NCI-H1417 treated with DMSO at 0.1 percent for 48 hours (cell line): ENCODE measurements at places on chromosomes 2 and 18.

GRCh38 chr18:59624369-59624765 is 72.9 kb downstream of the CCBE1 start:
- no peak for DNase-seq

- no peak for DNase-seq
These were observed 2.0 kb downstream of the ABHD3 start for GRCh38 chr18:21702602-21703001.

- DNase-seq: no peak
These were observed 265.1 kb downstream of the NCKAP5 start for GRCh38 chr2:133303150-133303549.

GRCh38 chr2:215022418-215022817 is 116.0 kb downstream of the ABCA12 start:
- DNase-seq: no peak

- no peak for DNase-seq
These were observed 24.7 kb downstream of the IL1B start for GRCh38 chr2:112811841-112812306.

DNA sequence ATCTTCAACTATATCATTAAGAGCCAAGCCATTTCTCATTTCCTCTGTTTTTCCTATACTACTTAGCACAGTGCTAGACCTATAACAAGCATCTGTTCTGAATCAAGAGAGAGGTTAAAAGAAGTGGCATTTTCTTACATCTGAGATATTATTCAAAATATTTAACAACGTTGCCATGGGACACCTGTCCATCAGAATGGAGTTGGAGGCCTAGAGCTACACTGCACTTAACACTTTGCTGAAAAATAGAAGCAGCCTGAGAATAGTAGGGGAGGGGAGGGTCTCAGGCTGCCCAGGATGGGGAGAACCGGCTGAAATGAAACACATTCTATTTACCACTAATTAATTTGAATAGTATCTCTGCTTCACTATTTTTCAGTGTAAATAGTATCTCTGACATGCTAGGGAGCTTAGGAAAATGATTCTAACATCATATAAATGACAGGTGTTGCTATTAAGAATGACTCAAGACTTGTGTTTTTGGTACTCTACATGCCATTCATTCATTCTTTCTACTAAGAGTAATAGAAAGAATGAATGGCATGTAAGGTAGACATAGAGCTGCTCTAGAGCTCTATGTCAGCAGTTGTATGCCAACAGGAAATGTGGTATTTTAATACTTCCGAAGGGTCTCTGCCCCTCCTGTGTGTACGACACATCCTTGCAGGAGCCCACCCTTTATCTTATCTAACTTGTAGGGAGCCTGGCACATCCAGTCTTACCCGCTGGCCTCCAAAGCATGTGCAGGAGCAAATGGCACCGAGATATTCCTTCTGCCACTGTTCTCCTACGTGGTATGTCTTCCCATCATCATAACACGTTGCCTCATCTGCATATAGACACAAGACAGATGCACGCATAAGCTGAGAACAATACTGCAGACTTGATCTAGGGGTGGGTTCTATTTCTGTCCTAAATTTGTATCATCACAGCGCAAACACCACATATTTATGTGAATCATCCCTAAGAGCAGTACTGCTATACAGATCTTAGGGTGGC is 52.6 kb downstream of the ATIC start:
- no peak for DNase-seq

DNA sequence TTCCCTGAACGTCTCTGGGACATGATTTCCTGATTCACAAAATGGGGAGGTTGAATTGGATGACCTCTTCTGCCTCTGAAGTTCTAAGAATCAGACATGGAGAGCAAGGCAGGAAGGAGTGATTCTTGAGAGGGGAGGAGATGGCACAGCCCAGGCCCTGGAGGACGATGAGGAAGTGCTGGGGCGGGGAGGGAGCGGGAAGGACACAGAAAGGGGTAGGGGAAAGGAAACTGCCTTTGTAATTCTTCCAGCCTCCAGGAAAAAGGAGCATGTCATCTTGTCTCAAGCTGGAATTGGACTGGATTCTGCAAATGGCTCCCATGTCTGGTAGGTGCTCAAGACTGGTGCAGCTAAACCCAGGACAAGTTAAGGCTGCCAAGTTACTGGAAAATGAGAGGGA is 97.0 kb upstream of the NCK2 start:
- no peak for DNase-seq

DNA sequence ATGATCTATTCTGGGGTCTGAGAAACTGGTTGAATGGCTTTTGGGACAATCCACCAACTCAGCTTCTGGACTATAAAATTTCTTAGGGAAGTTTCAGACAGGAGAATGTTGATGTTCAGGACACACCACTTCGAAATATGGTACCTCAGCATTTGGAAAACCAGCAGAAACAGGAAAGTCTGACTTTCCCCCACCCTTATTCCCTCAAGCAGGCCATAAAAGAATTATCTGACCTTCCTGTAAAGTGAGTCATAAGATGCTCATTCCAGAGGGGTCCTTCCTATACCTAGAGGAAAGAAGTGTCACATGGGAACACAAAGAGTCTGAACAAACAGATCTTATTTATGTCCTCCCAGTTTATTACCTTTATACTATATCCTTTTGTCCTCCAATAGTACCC is 415.0 kb downstream of the CPS1 start:
- DNase-seq: no peak

GRCh38 chr2:71510196-71510807 is 56.9 kb downstream of the DYSF start:
- DNase-seq: no peak

GRCh38 chr18:2958819-2959298 is 54.1 kb downstream of the LPIN2 start:
- no peak for DNase-seq

DNA sequence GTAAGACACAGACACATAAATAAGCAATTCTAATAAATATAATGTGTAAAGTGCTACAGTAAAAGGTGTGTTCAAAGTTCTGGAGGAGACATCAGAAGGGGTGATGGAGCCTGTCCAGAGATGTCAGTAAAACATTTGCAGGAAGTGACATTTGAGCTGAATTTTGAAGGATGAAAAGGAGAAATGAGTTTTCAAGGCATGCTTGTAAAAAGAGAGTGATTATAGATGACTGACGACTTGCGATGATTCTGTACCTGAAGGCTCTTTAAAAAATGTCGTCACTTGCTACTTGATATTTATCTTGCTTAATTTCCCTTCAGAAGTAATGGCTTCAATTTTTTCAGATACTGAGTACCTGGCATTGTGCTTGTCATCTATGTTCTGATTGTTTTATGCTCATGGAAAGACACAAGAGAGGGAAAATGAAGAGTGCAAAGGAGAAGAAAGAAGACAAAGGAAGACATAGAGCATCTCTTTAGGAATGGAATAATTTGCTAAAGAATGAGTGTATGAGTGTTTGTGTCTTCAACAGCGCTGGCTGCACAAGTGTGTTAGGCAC is 73.9 kb downstream of the PLA2R1 start:
- DNase-seq: no peak

GRCh38 chr18:24128700-24129099 is 10.2 kb upstream of the CABYR start:
- DNase-seq: no peak

DNA sequence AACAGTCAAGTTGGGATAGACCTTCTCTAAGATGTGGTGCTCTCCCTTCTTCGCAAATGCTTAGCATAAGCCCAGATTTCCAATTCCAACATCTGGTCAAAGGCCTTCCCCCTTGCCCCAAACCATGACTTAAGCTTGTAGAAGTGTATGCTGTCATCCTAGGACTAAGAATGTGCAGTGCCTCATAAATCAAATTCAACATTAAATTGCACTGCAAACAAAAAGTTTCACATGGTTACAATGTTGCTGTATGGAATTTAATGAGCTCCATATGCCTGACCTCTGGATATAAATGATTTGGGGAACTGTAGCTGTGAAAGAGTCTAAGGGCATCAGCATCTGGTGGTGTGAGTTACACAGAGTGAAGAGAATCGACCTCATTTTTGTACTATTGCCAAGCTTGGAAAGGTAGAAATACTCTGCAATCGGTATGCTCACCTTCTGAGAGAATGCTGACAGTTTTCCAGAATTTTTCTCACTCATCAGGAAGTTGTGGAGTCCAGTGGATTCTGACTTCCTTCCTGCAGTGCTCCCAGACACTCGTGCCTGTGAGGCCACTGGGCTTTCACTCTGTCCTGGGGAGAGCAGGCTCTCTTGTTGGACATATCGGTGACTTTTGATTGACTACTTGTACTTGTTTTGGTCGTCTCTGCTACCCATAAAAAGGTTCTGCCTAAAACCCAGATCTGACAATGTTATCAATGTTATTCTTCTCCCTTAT is 40.6 kb downstream of the FASTKD2 start:
- no peak for DNase-seq

GRCh38 chr2:215557701-215558100 is 121.8 kb upstream of the FN1 start:
- DNase-seq: no peak

DNA sequence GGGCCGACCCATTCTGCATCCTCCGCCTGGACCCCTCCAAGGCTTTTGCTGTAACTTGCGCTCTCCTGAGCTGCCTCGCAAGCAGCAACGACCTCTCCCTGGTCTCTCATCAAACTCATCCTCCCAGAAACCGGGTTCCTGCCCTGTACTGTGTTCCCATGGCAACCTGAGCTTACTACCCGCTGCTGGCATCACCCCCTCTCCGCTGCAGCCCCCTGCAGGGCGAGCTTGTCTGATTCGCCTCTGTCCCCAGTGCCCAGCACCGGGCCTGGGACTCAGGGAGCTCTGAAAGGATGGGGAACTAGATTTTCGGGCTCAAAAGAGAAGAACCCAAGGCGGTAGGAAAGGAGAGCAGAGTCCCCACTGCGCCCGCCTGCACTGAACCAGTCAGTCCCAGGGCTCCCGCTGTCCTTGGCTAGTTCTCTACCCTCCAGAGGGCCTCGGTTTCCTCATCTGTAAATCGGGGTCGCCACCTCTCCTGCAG is 463 bp downstream of the HS1BP3 start:
- DNase-seq: no peak

- DNase-seq: no peak
These were observed 129.9 kb upstream of the CHST9 start for GRCh38 chr18:27314996-27315395.

DNA sequence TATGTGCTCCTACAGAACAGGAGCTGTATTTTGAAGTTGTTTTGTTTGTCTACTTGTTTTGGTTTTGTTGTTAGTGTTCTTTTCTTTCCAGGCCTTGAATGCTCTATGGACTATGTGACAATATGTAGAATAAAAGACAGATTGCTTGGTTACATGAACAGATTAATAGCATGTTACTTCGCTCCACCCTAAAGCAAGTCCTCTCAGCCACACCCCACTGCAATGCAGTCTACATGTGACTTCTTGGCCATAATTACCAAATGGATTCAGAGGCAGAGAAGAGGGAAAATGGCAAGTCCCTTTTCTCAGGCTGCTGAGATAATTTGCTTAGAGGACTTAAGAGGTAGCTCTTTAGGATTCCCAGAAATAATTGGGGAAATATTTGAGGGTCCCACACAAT is 123.2 kb upstream of the CYP1B1 start:
- no peak for DNase-seq

DNA sequence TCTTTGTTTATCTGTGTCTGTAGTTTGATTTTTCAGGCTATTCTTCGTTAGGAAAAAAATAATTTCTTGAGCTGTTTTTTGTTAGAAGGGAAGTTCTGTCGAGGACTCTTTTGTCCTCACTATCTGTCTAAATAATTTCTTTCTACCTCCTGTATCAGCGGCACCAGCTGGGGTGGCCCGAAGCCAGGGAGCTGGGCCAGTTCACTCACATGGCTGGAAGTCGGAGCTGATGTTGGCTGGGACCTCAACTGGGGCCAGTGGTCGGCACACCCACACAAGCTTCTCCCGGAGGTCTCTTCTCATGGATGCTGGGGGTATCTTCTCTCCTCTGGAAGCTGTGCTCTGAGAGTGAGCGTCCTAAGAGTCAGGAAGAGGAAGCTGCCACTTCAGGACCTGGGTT is 8.0 kb upstream of the PDIA6 start:
- no peak for DNase-seq

DNA sequence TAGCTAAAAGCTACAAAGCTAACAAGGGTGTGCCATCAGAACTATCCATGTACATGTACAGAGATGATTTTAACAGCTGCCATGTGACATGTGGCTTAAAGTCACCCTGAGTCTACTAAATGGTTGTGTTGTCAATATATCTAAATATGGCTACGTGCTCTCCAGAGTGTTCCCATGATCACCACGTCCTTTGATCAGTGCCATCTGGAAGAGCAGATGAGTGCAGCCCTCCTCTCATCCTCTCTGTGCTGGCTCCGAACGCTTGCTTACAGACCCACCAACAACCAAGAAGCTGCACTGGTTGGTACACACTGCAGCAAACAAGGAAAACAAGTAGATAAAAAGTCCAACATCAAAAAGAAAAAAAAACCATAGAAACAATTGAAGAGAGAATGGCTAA is 88.6 kb upstream of the NARS1 start:
- DNase-seq: no peak

DNA sequence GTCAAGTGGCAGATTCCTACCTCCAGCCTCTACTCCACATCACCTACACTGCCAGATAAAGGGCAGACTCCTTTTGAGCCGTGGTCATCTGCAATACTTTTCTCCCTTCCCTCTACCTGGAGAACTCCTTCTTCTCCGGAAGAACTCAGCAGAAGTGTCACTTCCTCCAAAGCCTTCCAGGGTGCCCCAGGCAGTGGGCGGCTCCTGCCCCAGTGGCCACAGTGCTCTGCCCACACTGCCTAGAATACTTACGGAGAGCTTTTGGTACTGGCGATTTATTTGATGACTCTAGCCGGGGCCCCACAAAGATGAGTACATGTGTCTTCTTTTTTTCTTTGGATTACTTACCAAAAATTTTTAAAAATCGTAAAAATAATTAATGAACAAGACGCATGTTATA is 39.7 kb downstream of the FOSL2 start:
- no peak for DNase-seq

DNA sequence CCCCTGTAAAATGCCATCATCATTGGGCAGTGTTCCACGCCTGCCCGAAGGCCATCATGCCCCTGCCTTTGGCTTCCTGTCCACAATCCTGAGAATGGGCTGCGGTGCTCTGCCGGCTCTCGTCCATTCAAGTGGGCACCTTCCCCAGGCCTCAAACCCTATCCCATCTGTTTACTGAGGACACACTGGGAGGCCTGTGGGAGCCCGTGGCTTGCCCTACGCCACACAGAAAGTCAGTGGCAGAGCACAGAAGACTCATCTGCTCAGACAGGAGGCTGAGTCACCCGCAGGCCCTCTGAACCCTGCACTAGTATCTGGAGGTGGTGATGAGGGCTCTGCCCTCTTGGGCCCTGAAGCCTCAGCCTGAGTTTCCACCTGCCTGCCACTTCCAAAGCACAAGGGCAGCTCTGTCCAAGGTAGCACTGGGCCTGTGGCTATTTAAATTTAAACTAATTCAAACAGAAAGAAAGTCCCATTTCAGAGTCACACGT is 19.1 kb upstream of the ANKRD53 start:
- no peak for DNase-seq

DNA sequence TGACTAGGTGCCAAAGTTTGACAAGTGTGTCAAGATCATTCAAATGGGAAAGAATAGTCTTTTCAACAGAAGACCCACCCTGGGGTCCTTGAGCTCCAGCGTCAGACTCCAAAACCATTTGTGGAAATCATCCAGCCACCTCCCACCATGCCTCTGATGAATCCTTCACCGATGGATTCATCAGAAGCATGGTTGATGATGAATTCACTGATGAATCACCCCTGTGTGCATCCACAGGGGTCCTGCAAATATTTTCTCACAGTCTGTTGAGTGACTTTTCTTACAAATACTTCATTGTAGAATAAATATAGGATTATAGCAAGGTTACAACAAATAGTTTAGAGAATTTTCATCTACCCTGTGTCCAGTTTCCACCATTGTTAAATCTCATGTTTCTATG is 4.3 kb downstream of the UGT1A9 start:
- DNase-seq: no peak
